ENCODE measurements at places on chromosomes 2 and 18.

GRCh38 chr18:34001376-34001775 is 223.3 kb downstream of the NOL4 start:
- DNase-seq = no peak

- no peak for DNase-seq
Observed at GRCh38 chr2:216181953-216182461, 72.9 kb downstream of the XRCC5 start.

GRCh38 chr2:121125350-121125749 is 159.7 kb downstream of the TFCP2L1 start:
- no peak for DNase-seq

DNA sequence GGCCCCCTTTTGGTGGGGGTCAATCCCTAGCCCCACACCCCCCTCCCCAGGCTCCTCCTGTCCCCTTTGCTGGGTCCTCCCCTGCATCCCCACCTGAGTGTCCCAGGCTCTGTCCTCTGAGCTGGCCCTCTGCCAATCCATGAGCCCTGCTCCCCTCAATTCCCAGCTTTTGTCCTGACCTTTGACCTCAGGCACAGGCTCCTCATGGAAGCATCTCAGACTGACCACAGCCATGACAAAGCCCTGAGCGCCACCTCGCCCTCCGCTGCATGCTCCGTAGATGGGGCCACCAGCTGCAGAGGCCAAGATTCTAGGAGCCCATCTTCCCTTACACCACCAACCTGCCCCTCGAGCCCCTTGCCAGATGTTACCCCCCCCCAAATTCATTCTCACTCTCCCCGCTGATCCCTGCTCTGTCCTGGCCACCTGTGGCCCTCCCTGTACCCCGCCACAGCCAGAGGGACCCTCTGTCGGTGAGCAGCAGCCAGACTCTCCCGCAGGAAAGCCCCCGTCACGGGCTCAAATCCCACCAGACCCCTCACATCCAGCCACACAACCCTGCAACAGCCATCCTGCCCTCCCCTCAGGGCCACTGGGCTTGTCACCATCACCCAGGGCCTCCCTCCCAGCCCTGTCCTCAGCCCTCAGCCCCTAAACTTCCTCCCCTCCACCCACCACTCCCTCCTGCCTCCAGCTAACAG is 206.0 kb downstream of the MGAT5 start:
- DNase-seq = no peak

- DNase-seq = no peak
Observed at GRCh38 chr2:113892004-113892710, 2.3 kb downstream of the ACTR3 start.
